Left renal pelvis (tissue), 4 donors: ENCODE measurements at places on chromosomes 5 and 9. TPM values are rescaled to one million over a fixed set of nuclear protein-coding genes. Genes with fewer than 3 reads are reported as not detected.

DNA sequence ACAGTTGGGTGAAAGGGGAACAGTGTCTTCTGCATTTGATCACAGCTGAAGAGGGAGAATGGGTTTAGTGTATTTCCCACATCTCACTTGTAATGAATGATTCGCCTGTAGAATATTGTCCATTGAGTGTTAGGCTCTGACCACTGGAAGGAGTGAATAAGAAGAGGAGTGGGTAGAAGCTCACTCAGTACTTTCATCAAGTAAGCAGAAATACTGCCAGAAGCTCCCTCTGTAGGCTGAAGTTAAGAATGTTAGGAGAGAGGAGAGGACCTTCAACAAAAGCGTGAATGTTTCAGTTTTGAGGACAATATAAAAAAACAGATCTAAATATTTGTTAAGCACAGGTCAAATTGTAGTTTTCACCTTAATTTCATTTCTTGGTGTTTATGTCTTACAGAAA is 27.5 kb downstream of the FSD1L start:
- DNase-seq: peak; percentile 4

DNA sequence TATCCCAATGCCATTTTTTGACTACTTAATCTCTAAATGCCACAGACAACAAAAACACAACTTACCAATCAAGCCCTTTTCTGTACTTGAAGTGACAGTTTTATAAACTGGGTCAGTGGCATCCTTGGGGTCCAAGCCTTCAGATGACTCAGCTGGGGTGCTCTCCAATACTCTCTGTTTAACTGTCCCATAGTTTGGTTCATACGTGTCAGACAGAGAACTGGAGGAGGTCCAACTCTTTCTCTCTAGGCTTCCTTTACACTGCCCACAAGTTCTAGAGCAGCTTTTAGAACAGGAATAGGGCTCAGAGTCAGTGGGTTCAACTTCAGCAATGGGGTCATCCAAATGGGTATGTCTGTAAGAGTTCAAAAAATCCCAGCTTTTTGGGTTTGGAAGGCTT is 166.9 kb downstream of the CDC42SE2 start:
- DNase-seq: no peak

- DNase-seq: no peak
Measured at GRCh38 chr5:111511174-111511830, 1.0 kb downstream of the STARD4 start.

DNA sequence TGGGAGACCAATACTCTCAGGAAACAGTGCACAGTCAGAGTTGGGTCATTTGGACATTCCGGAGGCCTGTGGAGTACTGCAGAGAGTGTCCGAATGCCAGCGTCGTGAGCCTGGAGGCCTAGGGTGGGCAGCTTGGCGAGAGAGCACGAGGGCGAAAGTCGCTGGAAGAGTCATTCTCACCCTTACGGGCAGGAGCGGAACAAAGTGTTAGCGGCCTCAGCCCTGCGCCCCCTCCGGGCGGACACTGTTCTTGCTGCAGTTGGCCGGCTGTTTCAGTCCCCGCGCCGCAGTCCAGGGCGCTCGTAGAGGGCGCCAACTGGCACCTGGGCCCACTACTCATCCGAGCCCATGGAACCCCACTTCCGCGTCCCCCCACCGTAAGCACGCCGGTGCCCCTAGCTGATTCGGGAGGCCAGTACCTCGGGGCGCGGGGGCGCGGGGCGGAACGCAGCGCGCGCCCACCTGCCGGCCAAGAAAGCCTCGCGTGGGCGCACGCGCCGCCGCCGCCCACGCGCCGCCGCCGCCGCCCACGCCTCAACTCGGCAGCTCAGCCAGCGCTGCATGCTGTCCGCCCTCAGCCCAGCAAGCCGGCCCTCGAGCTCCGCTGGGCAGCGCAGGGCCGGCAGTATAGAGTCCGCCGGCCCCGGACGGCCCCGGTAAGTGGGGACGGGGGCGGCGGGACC is 99.7 kb upstream of the CCL21 start:
- DNase-seq: no peak

INSL4 gene
- polyA plus RNA-seq: not detected

DNA sequence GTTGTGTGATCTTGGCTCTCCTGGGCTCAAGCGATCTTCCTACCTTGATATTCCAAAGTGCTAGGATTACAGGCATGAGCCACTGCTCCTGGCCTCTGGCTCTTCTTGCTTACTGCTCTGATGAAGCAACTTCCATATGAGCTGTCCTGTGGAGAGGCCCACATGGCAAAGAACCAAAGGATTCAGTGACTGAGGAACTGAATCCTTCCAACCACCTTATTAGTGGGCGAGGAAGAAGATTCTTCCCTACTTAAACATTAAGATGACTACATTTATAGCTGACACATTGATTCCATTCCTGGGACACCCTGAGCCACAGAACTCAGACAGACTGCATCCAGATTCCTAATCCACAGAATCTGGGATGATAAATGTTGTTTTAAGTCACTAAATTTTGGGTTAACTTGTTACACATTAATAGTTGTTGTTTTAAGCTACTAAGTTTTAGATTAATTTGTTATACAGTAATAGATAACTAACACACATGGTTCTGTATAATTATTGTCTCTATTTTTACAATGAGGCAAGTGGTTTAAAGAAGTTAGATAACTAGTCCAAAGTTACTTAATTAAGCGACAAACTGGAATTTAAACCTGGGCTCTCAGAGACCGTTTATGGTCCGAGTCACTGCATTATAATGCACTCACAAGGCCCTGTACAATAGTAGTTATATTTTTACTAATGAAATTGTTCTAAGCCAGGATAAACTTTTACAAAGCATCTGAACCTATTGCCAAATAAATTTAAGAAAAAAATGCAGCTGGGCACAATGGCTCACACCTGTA is 16.7 kb upstream of the SLCO4C1 start:
- no peak for DNase-seq

- no peak for DNase-seq
Measured at GRCh38 chr9:131119600-131119999, 5.8 kb upstream of the NUP214 start.

DNA sequence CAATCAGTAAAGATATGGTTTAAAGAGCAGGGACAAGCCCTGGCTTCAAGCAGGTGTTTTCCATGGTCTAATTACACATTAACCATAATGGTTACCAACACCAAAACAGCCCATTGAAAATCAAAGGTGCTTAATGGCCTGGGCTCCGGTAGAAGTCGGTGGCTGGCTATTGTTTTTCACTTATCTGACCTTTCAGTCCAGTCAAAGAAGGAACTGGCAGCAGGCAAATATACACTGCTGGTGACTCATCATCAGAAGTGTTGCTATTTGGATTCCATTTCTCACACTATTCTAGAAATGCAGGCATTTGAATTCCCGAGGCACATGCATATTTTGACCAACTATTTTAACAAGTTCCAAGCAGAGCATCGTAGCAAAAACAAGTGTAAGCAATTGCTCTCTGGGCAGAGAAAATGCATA is 26.3 kb upstream of the GABRP start:
- no peak for DNase-seq

GRCh38 chr5:124889850-124890249 is 143.4 kb upstream of the ZNF608 start:
- no peak for DNase-seq

RNF38 gene
- 44.1 TPM for polyA plus RNA-seq

PCDHGC5 gene
- 0.41 TPM for polyA plus RNA-seq

GRCh38 chr9:125820100-125820804 is 73.1 kb downstream of the PBX3 start:
- no peak for DNase-seq

DNA sequence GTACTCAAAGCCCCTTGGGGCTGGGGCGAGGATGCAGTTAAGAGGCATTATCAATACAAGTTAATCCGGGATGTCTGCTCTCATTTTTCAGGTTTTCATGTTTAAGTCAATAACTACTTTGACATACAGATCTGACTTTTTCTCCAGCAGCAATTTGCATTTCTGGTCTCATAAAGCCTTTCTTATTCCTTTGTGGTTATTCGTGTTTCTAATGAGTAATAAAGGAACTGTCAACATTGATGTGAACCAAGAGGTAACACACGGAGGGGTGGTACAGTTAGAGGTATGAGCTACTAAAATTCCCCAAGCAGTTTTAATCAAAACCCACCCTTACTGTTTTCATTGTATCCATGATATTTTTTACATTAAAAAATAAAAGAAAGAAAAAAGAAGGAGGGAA is 138.0 kb upstream of the NFIB start:
- no peak for DNase-seq

CCDC192 gene
- polyA plus RNA-seq: 0.79 TPM

- DNase-seq: no peak
Measured at GRCh38 chr5:56632199-56632598, 183.2 kb upstream of the MAP3K1 start.

DNA sequence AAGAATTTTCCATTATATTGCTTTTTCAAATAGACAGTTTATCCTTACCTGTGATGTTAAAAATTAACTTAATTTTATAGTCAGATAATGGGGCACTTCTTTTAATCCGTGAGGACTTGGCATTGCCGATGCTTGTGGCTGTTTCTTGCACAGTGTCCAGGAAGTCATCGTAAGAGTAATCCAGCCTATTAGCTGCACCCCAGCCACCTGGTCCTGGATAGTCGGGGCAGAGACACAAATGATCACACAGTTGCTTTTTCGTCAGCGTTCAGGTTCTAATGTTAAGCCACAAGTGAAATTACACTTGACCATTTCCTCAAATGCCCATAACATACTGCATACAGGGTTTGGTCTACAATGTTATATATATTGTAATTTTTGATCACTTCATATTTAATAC is 107.4 kb downstream of the SVEP1 start:
- DNase-seq: no peak

GRCh38 chr5:139843991-139844390 is 48.4 kb downstream of the PSD2 start:
- no peak for DNase-seq

- no peak for DNase-seq
Measured at GRCh38 chr5:14240359-14240758, 97.2 kb downstream of the TRIO start.

DNA sequence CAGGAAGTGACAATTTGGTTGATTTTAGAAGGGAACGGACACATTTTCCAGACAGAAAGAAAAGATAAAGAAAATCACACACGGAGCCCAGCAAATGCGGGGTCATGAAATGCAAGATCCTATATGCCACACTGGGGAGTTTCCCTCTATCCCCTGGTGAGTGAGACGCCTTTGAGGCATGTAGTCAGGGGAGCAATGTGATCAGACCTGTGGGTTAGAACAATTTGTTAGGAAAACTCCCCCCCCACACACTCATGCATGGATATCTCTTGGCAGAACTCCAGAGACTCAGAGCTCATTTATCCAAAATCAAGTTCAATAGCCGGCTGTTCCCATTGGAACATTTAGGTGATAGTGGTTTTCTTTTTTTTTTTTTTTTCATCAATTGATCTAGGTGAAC is 71.7 kb upstream of the TRIO start:
- no peak for DNase-seq

SLC6A7 gene
- polyA plus RNA-seq: 0.13 TPM

- DNase-seq: no peak
Measured at GRCh38 chr9:16809912-16810610, 60.4 kb downstream of the BNC2 start.

DNA sequence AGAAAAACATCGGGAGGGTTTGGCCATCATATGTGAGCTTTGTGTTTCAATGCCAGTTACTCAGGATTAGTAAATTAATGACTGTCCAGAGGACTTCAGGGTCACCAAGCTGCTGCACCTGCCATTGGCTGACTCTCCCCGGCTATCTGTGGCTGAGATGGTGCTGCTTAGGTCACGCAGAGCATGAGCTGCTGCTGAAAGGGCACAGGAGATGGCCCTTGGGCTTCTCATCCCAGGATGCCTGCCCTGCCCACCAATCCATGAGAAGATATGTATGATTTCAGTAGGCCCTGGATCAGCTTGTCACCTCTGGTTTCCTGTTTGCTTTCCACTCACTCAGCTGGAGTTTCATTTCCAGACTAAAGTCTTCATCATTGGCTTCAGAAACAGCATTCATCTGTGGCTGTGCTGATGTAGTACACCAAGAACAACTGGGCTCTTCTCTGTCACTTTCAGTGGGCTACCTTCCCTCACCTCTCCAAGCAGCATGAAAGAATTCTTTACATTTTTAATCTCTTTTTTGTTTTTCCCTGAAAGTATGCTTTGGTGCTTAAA is 2.4 kb upstream of the CATSPER3 start:
- DNase-seq: no peak

DNA sequence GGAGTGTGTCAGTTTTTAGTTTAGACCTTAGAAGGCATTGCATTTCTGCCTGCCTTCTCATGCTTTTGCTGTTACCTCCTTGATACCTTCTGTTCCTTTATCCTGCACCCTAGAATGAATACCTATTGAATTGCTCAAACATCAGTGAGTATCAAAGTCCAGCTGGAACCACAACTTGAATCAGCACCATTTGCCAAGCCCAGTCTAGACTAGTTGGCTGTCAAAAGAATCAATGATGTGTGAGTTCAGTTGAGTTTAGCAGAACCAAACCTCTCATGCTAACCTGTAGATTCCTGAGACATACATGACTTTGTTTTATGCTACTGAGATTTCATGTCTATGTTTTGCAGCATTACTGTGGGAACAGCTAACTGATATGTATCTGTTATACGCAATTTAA is 116.6 kb downstream of the FAM170A start:
- DNase-seq: no peak

DNA sequence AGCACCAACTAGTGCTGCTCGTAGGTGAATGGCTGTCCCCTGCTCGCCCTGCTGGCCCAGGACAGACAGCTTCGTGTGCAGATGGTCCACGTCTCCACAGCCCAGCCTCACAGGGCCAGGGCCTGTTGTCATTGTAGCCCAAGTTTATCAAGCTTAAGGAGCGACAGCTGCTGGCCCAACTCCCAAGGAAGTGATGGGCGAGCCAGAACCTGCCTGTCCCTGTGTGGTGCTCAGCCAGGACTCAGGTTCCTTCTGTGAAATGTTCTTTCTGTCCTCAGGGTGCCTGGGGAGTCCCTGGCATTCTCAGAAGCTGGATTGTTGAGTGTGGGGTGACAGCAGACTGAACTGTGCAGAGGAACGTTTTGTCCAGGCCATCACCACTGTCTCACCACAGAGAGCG is 16.4 kb downstream of the TRIP13 start:
- no peak for DNase-seq

EMB gene
- polyA plus RNA-seq: 5.0 TPM

ZNF618 gene
- 37.1 TPM for polyA plus RNA-seq

DNA sequence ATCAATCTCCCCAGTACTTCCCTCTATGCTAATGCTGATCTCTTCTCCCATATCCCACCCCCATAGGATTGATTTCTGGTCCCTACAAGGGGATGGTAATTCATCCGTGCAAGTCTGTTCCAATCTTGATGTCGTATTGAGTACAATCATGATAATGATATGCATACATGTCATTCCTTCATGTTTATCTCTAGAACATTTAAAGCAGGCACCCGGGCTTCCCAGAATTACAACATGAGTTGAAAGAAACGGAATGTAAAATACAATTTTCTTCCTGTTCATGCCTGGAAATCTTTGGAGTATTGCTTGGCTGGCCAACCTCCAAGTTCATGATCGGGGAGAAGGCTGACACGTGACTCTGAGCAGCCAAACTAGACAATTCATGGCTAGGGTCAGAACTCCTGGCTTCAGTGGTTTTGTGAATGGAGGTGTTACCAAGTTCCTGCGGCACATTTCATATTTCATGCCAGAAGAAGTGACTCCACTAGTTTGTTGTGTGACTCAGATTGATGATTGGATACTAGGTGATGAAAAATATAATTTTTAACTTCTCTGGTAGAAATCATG is 66.6 kb downstream of the C9orf152 start:
- no peak for DNase-seq

- peak; percentile 39 for DNase-seq
Measured at GRCh38 chr5:149887622-149888183, 56.9 kb downstream of the PDE6A start.
